GF-D8 (cell line): ENCODE measurements at places on chromosomes 13 and 19.

DNA sequence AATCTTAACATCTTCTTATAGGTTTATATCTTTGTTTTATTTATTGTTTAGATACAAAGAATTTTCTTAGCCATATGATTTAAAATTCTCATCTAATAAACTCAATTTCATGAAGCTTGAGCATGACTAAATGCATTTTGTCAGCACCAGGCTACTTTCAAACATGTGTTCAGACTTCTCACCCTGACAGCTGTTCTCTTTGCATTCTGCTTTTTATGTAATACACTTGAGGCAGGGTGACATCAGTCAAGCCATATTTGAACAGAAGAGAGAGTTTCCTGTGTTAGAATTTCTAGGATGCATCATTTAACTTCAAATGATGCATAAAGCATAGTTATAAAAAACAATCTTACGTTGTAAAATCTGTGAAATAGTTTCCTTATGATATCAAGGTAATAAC lies 1295.1 kb upstream of the PCDH20 start:
- no peak for DNase-seq

- no peak for DNase-seq
These were observed 1256.6 kb downstream of the SLITRK1 start for GRCh38 chr13:82625717-82626116.

GRCh38 chr13:40599124-40599523 lies 67.3 kb downstream of the FOXO1 start:
- DNase-seq: no peak

GRCh38 chr13:24231377-24231776 lies 70.9 kb downstream of the SPATA13 start:
- DNase-seq: no peak

GRCh38 chr19:11611730-11612129 lies 14.4 kb downstream of the ZNF627 start:
- no peak for DNase-seq
